ENCODE measurements at places on chromosomes 1 and 21. TPM values are rescaled to one million over a fixed set of nuclear protein-coding genes. Genes with fewer than 3 reads are reported as not detected.

TNFRSF18 gene
- 0.51 TPM for total RNA-seq

AIRE gene
- total RNA-seq: 0.23 TPM

AGPAT3 gene
- 71.0 TPM for total RNA-seq

NPPA gene
- total RNA-seq: not detected

PTGS2 gene
- 20.2 TPM for total RNA-seq

IFI44 gene
- 94.3 TPM for total RNA-seq

LAMC1 gene
- 168 TPM for total RNA-seq

SETSIP gene
- total RNA-seq: not detected

GRCh38 chr1:117077267-117077666 lies 17.1 kb downstream of the TTF2 start:
- DNase-seq: no peak

DNA sequence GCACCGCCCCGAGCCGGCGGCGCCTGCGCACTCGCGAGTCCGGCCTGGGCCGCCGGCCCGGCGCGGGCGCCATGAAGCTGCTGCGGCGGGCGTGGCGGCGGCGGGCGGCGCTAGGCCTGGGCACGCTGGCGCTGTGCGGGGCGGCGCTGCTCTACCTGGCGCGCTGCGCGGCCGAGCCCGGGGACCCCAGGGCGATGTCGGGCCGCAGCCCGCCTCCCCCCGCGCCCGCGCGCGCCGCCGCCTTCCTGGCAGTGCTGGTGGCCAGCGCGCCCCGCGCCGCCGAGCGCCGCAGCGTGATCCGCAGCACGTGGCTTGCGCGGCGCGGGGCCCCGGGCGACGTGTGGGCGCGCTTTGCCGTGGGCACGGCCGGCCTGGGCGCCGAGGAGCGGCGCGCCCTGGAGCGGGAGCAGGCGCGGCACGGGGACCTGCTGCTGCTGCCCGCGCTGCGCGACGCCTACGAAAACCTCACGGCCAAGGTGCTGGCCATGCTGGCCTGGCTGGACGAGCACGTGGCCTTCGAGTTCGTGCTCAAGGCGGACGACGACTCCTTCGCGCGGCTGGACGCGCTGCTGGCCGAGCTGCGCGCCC lies at the start of gene B3GALT6:
TSS of gene B3GALT6 (plus strand) at position 30 of the 588 bp plus-strand sequence. CDS start at position 72, 42 bp downstream.
- no peak for DNase-seq

DNA sequence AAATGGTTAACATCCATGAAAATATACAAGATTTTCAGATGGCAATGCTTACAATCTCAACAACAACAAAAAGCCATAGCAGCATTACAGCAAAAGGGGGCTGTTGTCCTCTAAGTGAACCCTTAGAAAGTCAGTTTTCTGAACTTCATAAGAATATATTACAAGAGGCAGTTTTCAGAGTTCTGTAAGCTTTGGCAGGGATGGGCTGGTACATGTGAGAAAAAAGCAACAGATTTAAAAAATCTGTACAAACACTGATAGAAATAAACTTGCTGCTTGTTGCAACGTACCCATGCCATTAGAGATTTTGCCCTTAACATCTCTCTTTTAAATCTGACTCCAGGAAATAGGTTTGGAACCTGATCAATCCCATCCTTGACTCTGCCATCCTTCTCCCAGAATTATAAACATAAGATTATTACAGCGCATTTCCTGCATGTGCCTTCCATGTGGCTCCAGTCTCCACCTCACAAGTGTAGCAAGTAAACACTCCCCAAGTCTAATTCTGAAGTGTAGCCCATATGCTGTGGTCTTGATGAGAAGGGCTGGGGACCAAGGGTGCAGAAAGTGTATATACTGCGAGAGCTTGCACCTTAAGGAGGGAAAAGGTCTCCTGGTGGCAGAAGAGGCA lies 101.4 kb upstream of the TSPAN2 start:
- no peak for DNase-seq

- DNase-seq: no peak
Measured at GRCh38 chr1:46364612-46365011, 24.0 kb downstream of the NSUN4 start.

- DNase-seq: peak; percentile 93
Measured at GRCh38 chr1:12208764-12209494, 20.9 kb upstream of the VPS13D start.

DNA sequence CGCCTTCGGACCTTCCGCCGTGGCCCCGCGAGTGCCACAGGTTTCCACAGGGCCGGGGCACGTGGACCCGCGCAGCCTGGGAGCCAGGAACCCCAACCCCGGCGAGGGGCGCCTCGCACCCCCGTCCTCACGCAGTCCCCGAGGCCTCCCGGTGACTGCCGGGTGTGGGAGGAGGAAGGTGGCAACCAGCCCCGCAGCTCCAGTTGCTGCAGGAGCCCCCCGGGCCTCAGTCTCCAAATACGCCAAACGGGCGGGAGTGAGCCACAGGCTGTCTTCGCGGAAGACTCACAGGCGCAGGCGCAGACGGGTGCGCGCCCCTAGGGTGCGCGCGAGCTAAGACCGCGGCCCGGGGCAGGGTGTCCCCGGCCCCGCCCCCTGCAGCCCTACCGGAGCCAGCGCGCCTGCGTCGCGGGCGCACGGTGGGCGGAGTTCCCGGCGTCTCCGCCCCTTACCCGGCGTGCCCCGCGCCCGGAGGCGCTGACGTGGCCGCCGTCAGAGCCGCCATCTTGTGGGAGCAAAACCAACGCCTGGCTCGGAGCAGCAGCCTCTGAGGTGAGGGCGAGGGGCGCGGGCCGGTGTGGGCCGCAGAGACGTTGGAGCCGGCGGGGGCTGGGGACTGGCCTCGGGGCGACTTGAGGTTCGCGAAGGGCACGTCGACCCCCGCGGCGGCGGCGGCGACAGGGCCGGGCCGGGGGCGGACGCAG lies at the start of gene ARF1:
TSS of gene ARF1 (plus strand) at position 495 of the 704 bp plus-strand sequence. CDS start 14,407 bp downstream, outside the sequence.
- peak; percentile 95 for DNase-seq

DNA sequence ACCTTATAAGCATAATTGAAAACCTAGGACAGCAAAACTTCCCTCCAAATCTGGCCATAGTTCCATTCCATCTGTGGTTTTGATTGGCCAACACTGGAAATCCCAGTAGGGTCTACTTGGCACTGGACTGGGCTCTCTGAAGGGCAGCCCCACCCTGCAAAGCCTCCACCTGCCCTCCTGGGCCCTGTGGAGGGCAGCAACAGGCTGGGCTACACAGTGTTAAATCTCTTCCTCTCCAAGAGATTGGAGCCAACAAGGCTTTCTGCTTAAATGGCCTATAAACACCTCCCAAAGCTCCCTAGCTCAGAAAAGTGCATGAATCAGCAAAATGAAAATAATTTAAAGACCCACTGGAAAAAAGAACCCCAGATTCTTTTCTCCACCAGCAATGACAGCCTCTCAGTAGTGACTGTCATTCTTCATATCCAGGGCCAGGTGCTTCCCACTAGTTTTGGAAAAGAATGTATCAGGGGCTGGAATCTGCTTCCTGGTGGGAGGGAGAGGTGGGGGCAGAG lies 58.5 kb downstream of the BEND5 start:
- no peak for DNase-seq

DNA sequence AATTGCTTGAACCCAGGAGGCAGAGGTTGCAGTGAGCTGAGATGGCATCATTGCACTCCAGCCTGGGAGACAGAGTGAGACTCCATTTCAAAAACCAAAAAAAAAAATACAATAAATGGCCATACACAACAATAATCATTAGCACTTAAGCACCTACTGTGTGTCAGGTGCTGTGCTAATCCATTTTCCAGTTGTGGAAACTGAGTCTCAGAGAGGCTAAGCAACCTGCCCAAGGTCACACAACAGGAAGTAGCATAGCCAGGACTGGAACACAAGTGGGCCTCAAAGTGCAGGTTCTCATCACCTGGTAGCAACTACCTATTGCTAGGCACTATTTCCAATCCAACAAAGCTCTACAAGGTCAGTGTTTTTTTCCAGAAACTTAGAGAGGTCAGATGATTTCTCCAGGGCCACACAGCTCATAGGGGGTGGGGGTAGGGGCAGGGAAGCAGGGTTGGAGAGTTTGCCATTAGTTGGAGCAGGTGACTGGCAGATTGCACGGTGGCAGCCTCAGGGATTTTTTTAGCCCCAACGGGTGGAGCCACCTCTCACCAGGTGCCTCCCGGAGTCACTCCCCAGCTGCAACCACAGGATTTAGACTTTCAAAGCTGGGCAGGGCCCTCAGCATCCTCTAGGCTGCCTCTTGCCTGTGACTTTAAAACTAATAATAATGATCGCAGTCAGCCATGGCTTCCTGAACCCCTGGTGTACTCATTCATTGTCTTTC lies 52.5 kb upstream of the ID3 start:
- DNase-seq: no peak

GRCh38 chr1:155977690-155978324 lies 540 bp downstream of the ARHGEF2 start:
- no peak for DNase-seq

- DNase-seq: no peak
Measured at GRCh38 chr1:157288996-157289395, 150.8 kb upstream of the ETV3 start.

GRCh38 chr1:6475381-6476133 lies 9.6 kb upstream of the TNFRSF25 start:
- peak; percentile 79 for DNase-seq

- DNase-seq: no peak
Measured at GRCh38 chr1:205665201-205666045, 14.9 kb downstream of the SLC45A3 start.

DNA sequence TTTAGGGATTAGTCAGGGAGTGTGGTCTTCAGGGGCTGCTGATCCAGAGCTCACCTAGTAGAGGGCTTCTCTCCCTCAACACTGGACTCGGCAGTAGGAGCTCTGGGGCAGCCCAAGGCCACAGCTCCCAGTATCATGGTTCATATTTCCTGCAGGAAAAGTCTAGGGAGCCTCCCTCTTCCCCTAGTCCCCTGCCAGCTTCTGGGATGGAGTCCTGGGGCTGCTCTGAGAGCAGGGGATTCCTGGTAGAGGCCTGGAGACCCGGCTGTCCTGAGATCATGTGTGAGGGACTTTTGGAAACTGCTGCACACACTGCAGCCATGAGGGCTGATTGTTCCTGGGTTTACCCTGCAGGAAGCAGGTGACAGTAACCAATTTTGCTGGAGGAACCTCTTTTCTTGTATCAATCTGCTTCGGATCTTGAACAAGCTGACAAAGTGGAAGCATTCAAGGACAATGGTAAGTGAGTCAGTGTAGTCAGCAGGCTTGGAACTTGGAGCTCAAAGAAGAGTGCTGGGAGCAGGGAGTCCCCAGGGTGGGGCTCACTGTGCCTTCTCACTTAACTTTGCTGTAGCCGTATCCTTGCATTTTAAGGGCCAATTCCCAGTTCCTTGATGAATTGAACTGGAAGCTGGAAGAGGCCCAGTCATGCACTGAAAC lies 16.3 kb downstream of the STRIP1 start:
- DNase-seq: no peak

DNA sequence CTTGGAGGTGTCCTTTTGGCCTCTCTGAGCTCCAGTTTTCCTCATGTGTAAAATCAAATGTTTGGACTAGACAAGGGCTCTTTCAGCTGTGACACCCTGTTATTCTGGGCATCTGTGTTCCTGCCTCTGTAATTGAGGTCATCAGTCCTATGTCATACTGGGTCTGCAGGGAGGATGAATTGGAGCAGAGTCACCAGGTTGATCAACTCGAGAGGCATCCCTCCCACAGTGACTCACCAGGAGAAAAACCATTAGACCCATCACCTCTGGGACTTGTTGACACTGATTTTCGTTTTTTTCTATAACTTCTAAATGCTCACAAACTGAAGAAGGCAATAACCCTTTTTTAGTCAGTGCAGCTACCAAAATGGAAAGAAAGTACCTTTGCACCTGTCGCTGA lies 82.2 kb downstream of the ST6GALNAC5 start:
- no peak for DNase-seq

DNA sequence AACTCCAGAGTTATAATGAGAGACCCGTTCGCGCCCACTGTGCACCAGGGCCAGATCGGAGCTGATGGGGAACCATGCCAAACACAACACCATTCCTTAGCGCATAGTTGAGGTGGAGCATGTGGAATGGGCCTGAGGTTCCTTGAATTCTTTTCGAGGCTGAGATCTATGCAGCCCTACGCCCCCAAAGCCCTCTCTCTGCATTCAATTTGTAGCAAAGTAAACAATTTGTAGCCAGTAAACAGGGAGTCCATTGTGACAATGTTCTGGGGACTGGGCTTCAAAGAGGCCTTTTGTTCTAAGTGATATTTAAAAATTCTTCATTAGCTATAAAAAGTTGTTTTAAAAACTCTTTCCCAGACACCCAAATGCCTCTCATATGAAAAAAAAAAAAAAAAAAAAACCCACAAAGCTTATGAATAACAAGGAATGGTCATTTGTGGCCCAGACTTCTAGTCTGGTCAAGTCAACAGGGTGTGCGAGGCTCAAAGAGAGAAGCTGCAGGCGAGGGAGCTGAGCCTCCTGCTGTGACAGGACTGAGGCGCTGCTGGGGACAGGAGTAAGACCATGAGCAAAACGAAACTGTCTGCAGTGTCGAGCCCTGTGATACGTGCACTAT lies 30.6 kb upstream of the KCNE2 start:
- DNase-seq: no peak

GRCh38 chr1:218402786-218403120 lies 57.6 kb downstream of the TGFB2 start:
- no peak for DNase-seq

GRCh38 chr21:15247613-15248012 lies 182.8 kb upstream of the NRIP1 start:
- DNase-seq: no peak

GRCh38 chr1:110190282-110190929 lies 19.7 kb upstream of the KCNC4 start:
- no peak for DNase-seq

- DNase-seq: no peak
Measured at GRCh38 chr21:18424276-18424675, 20.7 kb upstream of the TMPRSS15 start.

DNA sequence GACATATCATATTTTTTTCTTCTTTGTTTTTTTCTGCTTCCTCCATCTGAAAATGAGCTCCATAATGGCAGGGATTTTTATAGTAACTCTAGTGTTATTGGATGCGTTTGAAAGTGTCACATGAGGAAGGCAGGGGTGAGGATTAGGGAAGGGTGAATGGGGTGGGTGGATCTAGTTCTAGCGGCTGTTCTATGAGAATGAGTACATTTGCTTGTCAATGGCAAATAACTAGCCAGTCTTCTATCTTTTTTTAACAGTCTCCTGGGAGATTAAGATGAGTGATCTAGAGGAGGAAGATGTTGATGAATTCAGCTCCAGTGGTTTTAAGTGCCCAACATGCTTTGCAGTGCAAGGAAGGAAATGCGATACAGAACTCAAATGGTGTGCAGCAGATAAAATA lies 5.8 kb downstream of the OR14I1 start:
- DNase-seq: no peak

DNA sequence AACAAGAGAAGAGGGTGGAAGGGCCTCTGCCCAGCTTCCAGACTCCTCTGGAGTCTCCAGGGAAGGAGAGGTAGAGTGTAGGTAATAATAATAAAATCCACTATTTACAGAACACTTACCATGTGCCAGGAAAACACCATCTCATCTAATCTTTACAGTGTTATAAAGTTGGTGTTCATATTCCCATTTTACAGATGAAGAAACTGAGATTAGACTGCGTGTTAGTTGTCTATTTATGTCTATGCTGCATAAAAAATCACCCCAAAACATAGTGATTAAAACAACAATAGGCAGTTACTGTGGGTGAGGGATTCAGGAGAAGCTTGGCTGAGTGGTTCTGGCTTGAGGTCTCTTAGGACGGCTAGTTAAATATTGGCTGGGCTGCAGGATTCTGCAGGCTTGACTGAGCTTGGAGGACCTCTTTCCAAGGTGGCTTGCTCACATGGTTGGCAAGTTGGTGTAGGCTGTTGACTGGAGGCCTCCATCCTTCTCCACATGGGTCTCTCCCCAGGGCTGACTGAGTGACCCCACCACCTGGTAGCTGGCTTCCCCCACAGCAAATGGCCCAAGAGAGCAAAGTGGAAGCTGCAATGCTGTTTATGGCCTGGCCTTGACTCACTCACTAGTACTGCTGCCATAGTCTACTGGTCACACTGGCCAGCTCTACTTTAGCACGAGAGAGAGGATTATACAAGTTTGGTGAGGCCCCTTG lies 6.5 kb upstream of the ALX3 start:
- DNase-seq: no peak
